ENCODE measurements at places on chromosomes 5 and 9. TPM values are rescaled to one million over a fixed set of nuclear protein-coding genes. Genes with fewer than 3 reads are reported as not detected.

The NOXA1 gene
- 6.9 TPM for total RNA-seq

The ANKRD18A gene
- total RNA-seq: 4.3 TPM

The TAF11L4 gene
- total RNA-seq: not detected

The CARD6 gene
- 24.3 TPM for total RNA-seq

The APBB3 gene
- 25.1 TPM for total RNA-seq

The CDC42SE2 gene
- total RNA-seq: 38.7 TPM

The IFNB1 gene
- not detected for total RNA-seq

The GARIN3 gene
- not detected for total RNA-seq

The CRHBP gene
- 0.53 TPM for total RNA-seq

The CORO2A gene
- total RNA-seq: 26.1 TPM

The FEM1C gene
- 24.1 TPM for total RNA-seq

The SPOCK1 gene
- total RNA-seq: 8.4 TPM

The TNC gene
- total RNA-seq: 18.5 TPM

The MYMK gene
- not detected for total RNA-seq

The PRDM9 gene
- total RNA-seq: not detected

The HCN1 gene
- not detected for total RNA-seq

The PCDHB13 gene
- total RNA-seq: 2.9 TPM

The TAS2R1 gene
- not detected for total RNA-seq

The FOXD1 gene
- 0.74 TPM for total RNA-seq

The IFNK gene
- total RNA-seq: not detected

The PCDHA5 gene
- 0.18 TPM for total RNA-seq

The TRIM7 gene
- 4.3 TPM for total RNA-seq

The PCBD2 gene
- total RNA-seq: 13.1 TPM

The CCDC187 gene
- total RNA-seq: 6.6 TPM

The ADRB2 gene
- total RNA-seq: 26.4 TPM

The EDIL3 gene
- 17.0 TPM for total RNA-seq

The TBC1D2 gene
- 64.3 TPM for total RNA-seq

The C1QTNF2 gene
- 1.6 TPM for total RNA-seq

The NUTM2G gene
- not detected for total RNA-seq

The FOXD4L5 gene
- total RNA-seq: 0.38 TPM

The SPINK13 gene
- not detected for total RNA-seq

The FBN2 gene
- total RNA-seq: 0.83 TPM

The SPATA31D4 gene
- not detected for total RNA-seq

The ZNF883 gene
- 0.89 TPM for total RNA-seq

The FIBCD1 gene
- total RNA-seq: 1.3 TPM

The GNG10 gene
- 50.0 TPM for total RNA-seq

The STC2 gene
- 10.8 TPM for total RNA-seq

The MED10 gene
- total RNA-seq: 30.3 TPM

Measured in lower lobe of right lung (tissue), 2 donors.